Panc1 (cell line): ENCODE measurements at places on chromosomes 1 and 21. TPM values are rescaled to one million over a fixed set of nuclear protein-coding genes. Genes with fewer than 3 reads are reported as not detected.

DNA sequence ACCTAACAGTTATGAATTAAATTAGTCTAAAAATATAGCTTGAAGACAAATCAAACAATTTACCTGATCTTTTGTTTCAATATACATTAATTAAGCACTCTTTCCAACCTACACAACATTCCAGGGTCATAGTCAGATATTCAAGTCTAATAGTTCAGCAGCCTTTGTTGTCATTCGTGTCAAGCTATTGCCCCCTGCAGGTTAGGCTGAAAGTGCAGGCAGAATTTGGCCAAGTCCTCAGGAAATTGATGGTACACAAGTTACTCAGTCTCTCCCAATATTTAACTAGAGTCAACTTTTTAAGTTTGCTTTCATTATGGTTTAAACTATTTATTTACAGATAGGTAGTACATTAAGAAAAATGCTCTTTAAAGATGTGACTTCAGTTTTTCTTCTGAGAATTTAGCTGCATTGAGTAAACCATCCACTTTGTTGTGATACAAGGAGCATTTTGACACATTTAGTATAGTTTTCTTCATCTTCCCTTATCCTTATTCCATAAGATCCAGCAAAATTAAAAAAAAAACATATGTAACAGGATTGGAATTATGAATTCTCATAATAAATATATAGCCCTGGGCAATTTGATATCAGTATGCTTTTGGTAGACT lies 130.3 kb upstream of the DPYD start:
- DNase-seq = peak; percentile 63
- no peak overlapping the region for H3K4me3 ChIP-seq
- H3K27ac ChIP-seq = no peak overlapping the region
- no peaks in the 10 kb centered on the region for H3K4me1 ChIP-seq
- no peaks in the 10 kb centered on the region for H3K36me3 ChIP-seq

The FAM167B gene
- 1.9 TPM for total RNA-seq

DNA sequence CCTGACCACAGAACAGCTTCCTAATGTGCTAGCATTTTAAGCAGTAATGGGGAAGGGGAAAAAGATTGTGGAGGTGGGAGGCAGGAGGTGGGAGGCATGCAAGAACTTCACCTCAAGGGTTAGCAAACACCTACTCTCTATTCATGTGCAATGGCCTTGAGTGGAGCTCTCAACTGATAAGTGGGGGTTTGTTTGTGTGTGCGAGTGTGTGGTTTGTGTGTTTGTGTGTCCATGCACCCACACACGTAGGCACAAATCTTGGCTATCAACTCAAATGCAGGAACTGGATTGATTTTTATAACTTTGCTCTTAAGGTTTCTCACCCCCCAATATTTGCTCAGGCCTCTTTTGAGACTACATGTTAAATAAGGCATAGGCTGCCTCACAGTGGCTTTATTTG lies 78.6 kb downstream of the SYT6 start:
- H3K27me3 ChIP-seq = no peaks in the 10 kb centered on the region
- H3K27ac ChIP-seq = no peak overlapping the region
- no peaks in the 10 kb centered on the region for H3K36me3 ChIP-seq
- no peak for DNase-seq
- H3K4me1 ChIP-seq = no peaks in the 10 kb centered on the region

DNA sequence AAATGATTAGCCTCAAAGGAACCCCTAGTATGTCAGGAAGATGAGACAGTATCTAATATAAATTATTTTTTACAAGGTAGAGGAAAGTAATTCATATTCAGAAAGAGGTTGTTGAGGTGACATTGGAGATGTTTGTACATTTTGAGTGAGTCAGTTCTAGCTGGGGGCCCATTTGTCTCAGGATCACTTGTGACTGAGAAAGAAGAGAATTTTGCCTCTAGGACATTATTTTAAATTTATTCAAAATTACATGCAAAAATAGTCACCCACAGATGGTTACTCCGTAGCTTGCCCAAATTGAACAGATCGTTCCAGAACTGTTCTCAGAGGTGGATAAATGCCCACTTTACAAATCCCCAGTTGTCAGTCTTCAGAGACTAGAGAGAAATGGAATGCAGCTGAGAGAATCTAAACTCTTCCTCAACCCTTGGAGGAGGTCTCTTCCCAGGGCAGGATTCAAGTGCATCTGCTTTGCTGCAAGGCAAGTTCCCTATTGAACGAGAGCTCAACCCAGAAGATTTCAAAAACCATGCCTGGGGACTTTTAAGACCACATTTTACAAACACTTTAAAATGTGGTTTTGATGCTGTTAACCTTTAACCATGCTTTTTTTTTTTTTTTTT lies 987.8 kb upstream of the ADAMTS5 start:
- H3K4me1 ChIP-seq = no peaks in the 10 kb centered on the region
- H3K4me3 ChIP-seq = no peak overlapping the region
- DNase-seq = no peak
- no peak overlapping the region for H3K27ac ChIP-seq
- no peaks in the 10 kb centered on the region for H3K36me3 ChIP-seq

DNA sequence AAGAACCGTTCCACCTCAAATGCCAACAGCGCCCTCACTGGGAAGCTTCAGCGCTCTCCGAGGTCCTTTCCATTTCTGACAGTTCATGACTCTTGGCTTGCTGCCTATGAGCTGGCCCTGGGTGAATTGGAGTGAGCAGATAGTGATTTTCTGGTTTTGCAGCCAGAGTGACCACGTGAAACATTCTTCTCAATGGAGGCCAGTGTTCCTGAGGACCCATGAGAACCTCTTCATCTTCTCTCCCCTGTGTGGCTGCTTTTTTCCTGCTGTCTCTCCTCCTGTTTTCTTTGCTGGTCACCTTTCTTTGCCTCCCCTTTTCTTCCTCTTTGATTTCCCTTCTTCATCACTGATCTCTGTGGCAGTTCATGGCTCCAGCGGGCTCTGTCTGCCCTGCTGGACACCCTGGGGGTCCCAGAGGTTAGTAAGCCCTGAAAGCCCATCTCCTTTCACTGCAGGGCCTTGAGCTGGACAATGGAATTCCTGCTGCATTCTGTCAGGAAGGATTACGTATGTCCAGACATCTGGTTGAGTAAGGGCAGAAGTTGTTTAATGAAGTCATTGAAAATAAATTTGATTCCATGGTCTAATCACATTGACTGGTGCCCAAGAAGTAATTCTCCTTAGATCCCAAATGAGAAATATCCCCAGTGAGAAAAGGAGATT lies 29.9 kb downstream of the VASH2 start:
- H3K36me3 ChIP-seq = no peaks in the 10 kb centered on the region
- no peak for DNase-seq
- no peaks in the 10 kb centered on the region; the same call in 1 of the 2 replicates for H3K27me3 ChIP-seq

The FAM72C gene
- 1.2 TPM for total RNA-seq

GRCh38 chr1:200751717-200752116 lies 13.0 kb downstream of the CAMSAP2 start:
- H3K27me3 ChIP-seq = no peaks in the 10 kb centered on the region
- H3K36me3 ChIP-seq = no peaks in the 10 kb centered on the region
- DNase-seq = no peak
- H3K4me1 ChIP-seq = no peaks in the 10 kb centered on the region
- no peak overlapping the region for H3K4me3 ChIP-seq

The ELF3 gene
- total RNA-seq = 126 TPM

The GUCA2A gene
- not detected for total RNA-seq

DNA sequence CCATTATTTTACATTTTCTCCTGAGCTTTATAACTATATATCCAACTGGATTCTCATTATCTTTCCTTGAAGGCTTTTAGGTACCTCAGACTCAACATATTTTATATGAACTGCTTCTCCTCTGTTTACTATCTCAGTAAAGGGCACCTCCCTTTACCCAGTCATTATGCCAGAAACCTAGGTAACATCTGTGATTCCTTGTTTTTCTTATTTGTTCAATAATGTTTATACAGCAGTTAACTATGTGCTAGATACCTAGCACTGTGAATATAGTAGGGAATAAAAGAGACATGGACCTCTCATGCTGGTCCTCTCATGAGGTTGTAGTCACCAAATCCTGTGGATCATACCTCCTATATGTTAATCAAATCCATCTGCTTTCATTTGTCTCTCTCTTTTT lies 25.6 kb downstream of the PPP1R12B start:
- no peaks in the 10 kb centered on the region for H3K27me3 ChIP-seq
- no peak for DNase-seq
- H3K4me3 ChIP-seq = no peak overlapping the region
- no peak overlapping the region for H3K27ac ChIP-seq
- H3K36me3 ChIP-seq = no peaks in the 10 kb centered on the region

DNA sequence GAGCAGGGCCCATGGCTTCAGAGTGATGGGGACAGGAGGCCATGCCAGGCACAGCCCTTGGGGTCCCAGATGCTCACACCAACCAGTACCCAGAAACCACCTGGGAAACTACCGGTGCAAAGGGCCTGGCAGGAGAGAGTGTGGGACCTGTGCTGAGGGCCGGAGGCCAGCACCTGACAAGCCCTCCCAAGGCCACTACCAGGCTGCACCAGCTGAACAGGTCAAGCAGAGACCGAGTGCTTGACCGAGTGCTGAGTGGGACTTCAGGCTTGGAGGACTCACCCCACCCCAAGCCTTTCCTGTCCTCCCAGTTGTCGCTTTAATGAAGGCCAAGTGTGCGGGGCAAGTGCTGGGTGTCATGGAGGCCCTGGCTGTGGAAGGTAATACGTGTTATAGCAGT lies 36.5 kb downstream of the SNAP47 start:
- DNase-seq = no peak
- peaks cover 5% of the 10 kb centered on the region; the same call in 1 of the 2 replicates for H3K36me3 ChIP-seq
- no peaks in the 10 kb centered on the region for H3K27me3 ChIP-seq

DNA sequence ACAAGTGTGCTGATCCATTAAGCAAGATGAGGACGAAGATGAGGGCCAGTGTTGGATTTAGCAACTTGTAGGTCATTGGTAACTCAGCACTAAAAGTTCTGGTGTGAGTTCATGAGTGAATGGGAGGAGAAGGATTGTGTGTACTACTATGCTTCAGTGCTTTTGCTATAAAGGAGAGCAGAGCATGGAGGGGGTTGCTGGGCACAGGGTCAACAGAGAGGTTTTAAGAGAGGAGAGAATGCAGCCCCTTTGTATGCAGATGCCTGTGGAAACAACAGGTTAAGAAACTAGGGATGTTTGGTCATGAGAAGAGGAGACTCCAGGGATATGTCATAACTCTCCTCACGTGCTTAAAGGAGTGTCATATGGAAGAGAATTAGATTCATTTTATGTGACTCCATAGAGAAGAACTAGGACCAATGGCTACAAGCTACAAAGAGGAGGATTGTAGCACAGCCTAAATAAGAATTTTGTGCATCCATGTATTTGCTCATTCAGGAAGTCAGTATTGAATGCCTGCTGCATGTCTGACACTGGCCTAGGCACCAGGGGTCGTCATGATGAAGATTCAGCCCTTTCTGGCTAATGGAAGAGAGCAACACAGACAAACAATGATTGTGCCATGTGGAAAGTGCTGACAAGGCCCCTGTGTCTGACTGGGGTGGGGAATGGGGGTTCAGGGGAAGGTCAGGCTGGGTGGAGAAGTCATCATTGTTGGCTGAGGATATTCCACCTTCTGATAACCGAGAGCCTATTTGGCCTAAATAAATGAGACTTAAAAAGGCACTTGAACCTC lies 53.5 kb downstream of the KIRREL1 start:
- peaks cover 52% of the 10 kb centered on the region for H3K4me1 ChIP-seq
- no peaks in the 10 kb centered on the region for H3K27me3 ChIP-seq
- no peak overlapping the region; the same call in 1 of the 2 replicates for H3K27ac ChIP-seq
- H3K4me3 ChIP-seq = no peak overlapping the region

- no peak overlapping the region for H3K4me3 ChIP-seq
- no peaks in the 10 kb centered on the region for H3K27me3 ChIP-seq
- H3K4me1 ChIP-seq = no peaks in the 10 kb centered on the region
- H3K27ac ChIP-seq = no peak overlapping the region
- no peaks in the 10 kb centered on the region for H3K36me3 ChIP-seq
Observed at GRCh38 chr1:169970114-169970513, 76.4 kb upstream of the SCYL3 start.

The HTR1D gene
- total RNA-seq = 3.5 TPM

The FAM177B gene
- not detected for total RNA-seq

DNA sequence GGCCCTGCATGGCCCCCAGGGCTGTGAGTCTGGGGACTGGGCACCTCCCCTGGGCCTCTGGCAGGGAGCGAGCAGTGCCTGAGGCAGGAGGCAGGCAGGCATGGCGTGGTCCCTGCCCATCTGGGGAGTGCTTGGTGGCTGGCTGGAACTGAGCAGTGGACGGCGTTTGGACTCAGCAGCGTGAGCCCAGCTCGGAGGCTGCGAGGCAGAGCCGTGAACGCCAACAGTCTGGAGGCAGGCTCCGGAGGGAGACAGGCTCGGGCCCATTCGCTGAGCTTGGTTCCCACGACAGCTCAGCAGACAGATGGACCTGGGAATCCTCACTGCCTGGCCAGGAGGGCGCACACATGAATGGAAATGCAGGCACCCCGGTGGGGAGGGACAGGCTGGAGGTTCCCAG lies 160.7 kb upstream of the POU3F1 start:
- H3K27me3 ChIP-seq = no peaks in the 10 kb centered on the region; the same call in 1 of the 2 replicates
- H3K36me3 ChIP-seq = no peaks in the 10 kb centered on the region
- no peaks in the 10 kb centered on the region for H3K4me1 ChIP-seq
- no peak overlapping the region for H3K27ac ChIP-seq

DNA sequence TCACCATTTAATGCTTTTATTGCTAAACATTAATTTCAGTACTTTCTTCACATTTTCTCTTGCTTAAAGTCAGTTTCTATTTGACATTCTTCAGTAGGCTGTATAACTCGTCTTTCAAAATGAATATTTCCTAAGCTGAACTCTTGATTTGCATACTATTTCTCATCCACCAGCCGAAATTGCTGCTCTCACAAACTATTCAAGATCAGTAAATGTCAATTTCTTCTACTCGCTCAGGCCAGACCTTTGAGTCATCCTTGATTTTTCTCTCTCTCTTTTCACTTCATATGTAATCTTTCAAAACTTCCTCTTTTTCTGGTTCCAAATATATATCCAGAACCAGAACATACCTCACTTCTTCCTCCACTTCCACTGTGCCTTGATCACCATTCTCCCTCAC lies 990.0 kb downstream of the KCNT2 start:
- DNase-seq = no peak
- no peak overlapping the region for H3K4me3 ChIP-seq
- no peaks in the 10 kb centered on the region for H3K27me3 ChIP-seq
- H3K27ac ChIP-seq = no peak overlapping the region
- no peaks in the 10 kb centered on the region for H3K4me1 ChIP-seq

DNA sequence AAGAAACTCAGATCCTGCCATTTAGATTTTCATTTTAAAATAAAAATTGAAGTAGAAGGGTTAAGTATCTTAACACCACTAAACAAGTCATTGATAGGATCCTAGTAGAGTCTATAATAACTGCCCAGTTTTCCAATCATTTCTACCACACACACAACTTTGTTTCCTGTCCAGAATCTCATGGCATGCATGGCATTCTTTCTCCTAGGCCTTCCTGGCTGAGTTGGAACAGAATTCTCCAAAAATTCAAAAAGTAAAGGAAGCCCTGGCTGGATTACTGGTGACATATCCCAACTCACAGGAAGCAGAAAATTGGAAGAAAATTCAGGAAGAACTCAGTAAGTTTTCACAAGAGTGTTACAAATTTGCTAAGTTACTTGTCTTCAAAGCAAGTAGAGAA lies 111.4 kb upstream of the BMP8A start:
- DNase-seq = no peak
- H3K4me1 ChIP-seq = no peaks in the 10 kb centered on the region
- peaks cover 28% of the 10 kb centered on the region for H3K36me3 ChIP-seq

GRCh38 chr1:202362212-202362611 lies 13.7 kb downstream of the PPP1R12B start:
- no peaks in the 10 kb centered on the region for H3K4me1 ChIP-seq
- no peak for DNase-seq
- no peak overlapping the region for H3K4me3 ChIP-seq
- H3K27me3 ChIP-seq = no peaks in the 10 kb centered on the region
- H3K27ac ChIP-seq = no peak overlapping the region
